Astrocyte of the spinal cord (primary cell): ENCODE measurements at places on chromosomes 7 and 10.

- peak; percentile 58 for DNase-seq
These were observed 77.8 kb upstream of the PDCD4 start for GRCh38 chr10:110793886-110794285.

DNA sequence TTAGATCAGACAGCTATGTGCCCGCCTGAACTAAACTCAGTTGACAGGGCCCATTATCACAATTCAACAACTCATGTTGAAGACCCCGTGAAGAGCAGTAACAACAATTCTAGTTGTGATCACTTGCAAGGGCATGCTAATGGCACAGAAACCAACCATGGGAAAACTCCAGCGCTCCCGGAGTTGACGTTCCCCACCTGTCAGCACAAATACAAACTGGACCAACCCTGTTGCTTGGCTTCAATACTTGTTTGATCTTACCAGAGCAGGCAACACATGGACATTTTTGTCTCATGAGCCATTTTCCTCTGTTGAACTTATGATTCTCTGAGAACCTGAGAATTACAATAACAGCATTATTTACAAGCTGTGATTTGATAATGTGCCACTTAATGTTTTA lies 119.0 kb upstream of the LANCL2 start:
- DNase-seq: peak; percentile 43

DNA sequence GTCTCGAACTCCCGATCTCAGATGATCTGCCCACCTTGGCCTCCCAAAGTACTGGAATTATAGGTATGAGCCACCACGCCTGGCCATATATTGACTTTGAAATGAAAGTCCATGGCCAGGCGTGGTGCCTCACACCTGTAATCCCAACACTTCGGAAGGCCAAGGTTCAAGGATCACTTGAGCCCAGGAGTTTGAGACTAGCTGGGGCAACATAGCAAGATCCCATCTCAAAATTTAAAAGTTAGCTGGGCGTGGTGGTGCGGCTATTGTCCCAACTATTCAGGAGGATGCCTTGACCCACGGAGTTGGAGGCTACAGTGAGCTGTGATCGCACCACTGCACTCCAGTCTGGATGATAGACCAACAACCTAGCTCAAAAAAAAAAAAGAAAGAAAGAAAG lies 6.0 kb upstream of the CCZ1 start:
- DNase-seq: no peak

GRCh38 chr10:73897693-73898092 lies 13.2 kb upstream of the PLAU start:
- DNase-seq: no peak

DNA sequence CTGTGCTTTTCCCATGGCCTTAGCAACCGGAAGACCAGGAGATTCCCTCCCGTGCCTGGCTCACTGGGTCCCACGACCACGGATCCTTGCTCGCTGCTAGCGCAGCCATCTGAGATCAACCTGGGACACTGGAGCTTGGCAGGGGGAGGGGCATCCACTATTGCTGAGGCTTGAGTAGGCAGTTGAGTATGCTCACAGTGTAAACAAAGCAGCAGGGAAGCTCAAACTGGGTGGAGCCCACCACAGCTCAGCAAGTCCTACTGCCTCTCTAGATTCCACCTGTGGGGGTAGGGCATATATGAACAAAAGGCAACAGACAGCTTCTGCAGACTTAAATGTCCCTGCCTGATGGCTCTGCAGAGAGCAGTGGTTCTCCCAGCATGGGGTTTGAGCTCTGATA lies 697.0 kb downstream of the SORCS1 start:
- DNase-seq: no peak

GRCh38 chr7:132154248-132154647 lies 422.0 kb downstream of the PLXNA4 start:
- no peak for DNase-seq

- peak; percentile 91 for DNase-seq
These were observed 102.5 kb downstream of the TRIL start for GRCh38 chr7:28855538-28856217.

DNA sequence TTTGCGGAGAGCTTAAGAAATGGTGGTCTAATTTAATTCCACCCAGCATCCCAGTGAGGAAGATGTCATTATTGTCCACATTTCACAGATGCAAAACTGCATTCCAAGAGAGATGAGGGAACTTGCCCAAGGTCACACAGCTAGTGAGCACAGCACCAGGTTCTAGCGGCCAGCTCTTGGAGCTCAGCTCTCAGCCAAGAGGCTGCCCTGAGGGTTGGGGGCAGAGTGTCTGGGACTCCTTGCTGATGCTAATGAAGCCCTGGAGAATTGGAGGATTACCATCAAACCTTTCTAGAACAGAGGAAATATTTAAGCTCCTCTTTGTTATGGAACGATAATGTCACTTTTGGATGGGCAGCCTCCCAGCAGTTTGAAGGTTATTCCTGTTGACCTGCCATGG lies 48.0 kb downstream of the PLPP4 start:
- no peak for DNase-seq

DNA sequence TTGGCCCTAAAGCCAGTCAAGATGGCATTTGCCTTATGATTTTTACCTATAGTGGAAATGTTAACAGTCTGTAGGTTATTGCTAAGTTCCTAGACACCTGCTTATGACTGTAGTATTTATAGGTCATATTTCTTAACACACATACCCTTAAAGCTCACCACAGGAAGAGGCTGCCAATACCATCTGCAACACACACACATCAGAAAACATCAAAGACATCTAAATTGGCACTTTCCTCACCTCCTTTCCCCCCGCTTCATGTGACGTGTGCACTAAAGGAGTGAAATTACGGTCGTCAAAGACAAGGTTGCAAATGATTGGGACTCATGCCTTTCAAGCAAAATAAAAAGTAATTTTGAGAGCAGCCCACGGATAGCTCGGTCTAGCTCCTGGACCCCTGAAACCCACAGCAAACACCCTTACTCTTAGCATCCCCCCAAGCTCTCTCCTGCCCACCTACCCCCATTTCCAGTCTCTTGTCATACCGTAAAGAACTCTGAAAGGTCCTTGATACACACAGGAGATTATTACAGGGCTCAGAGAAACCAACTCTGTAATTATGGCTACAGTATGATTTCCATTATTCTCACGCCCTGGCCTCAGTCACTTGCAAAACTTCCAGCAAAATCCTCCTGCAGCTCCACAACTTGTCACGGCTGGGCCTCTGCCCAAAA lies 90.5 kb downstream of the PLXNA4 start:
- no peak for DNase-seq

DNA sequence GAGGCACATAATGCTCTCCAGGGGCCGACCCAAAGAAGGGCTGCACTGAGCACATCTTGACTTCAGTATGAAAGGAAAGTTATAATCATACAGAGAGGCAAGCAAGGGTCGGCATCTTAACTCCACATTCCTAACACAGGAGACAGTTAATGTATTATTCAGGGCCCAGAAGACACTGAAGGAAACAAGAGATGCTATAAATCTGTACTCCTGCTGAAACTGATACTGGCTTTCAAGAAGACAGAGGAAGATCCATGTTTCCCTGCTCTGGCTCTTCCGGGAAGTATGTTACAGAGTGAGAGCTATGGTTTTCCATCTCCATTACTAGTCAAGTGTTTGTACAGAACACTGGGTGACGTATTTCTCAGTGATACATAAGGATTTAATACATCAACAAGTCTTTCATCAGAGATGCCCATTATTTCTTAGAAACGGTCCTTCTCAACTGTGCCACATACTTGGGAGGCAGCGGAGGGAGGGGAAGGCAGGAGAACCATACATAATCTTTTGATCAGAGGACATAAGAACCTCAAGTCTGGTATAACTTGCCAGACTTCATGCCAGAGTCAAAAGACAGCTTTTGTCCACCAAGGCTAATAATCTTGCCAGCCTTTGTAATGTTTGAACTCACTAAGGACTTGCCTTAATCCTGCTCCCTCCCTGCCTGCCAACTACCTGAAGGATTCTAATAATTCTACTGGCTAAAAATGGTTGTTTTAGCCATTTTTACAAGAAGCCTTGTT lies 58.1 kb downstream of the ENO4 start:
- no peak for DNase-seq

DNA sequence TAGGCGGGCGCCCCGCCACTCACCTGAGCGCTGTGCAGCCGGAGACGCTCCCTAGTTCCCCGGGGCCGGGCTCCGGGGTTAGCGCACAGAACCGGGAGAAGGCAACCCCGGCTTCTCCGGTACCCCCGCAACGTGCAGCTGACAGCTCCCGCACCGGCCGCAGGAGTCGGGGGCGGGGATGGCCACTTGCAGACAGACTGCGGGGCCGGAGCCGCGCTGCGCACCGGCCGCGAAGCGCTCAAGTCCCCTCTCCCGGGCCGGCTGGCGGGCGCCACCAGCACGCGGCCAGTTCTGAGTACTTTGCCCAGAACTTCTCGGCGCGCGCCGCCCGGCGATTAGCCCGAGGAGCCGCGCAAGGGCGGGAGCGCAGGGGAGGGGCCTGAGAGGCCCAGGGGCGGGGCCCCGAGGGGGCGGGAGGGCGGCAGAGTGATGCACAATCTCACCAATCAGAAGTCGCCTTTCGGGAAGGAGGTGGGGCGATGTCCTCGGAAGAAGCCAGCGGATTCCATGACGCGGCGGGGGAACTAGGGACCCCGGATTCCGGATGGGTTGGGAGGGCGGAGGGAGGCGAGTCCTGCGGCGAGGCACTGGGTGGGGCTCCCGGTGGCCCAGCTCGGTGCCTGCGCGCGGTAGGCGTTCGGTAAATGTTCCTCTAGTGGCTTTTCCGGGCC lies at the start of gene OSBPL3:
OSBPL3 (minus strand) TSS at position 316 of the 671 bp plus-strand sequence. CDS start 87,706 bp downstream, outside the sequence.
- DNase-seq: peak; percentile 97

- DNase-seq: no peak
These were observed 5.0 kb upstream of the ATP6V0E2 start for GRCh38 chr7:149868623-149869290.

- peak; percentile 3 for DNase-seq
These were observed 259.8 kb upstream of the SEMA3A start for GRCh38 chr7:84454174-84454959.

- peak; percentile 82 for DNase-seq
These were observed 1.4 kb upstream of the AKR1B15 start for GRCh38 chr7:134547397-134548054.

DNA sequence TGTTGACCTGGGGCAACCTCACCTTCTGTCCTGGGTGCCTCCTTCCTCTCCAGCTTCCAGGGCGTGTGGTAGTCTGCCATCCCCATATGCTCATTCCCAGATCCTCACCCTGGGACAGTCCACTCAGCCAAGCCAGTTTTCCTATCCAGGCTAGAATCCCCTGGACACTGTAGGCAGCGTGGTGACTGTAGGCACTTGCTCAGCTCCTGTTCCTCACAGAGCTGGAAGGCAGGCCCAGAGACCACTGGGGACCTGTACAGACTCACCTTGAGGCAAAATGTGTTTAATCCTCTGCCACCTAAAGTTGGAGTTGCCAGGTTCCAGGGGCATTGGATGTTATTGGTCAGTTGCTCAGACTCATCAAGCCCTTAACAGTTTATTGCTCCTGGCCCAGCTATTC lies 2.4 kb upstream of the GRID1 start:
- DNase-seq: no peak

- no peak for DNase-seq
These were observed 166.2 kb downstream of the SNX10 start for GRCh38 chr7:26457696-26458327.

DNA sequence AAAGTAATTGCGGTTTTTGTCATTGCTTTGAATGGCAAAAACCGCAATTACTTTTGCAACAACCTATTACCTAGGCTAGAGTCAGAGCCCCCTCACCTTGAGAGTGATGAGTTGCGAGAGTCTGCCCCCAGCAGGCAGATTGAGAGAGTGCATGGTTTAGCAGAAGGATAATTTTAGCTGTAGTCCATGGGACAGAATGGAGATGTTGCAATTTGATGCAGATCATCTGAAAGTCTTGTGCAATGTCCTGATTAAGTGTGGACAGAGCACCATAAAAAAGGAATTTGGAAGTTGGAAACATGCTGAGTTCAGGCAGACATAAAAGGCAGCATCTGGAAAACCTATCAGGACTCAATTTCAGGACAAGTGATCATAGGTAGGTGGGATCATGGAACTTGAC lies 48.7 kb downstream of the GPR141 start:
- no peak for DNase-seq

DNA sequence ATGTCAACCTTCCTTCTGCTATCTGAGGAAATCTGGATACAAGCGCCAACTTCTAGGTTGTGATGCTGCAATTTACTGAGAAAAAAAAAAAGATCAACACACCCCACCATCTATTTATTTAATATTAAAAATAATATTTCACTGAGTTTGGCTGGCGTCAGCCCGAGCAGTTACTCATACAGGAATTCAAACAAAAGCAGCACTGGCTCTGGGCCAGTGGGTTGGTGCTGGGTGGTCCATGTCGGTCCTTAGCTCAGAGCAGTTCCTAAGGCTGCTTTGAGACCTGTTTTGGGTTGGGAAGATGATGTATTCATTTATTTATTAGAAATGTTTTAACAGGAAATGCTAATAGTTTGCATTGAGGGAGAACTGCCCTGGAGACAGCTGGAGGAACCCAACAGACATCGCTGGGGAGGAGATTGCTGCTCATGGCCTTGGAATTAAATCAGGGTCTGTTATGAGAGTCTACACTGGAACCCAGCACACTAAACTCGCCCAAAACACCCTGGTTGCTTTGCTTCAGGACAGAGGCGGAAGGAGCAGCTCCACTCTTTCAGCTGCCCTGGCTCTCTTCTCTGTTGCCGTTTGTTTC lies 36.3 kb upstream of the GOT1 start:
- no peak for DNase-seq

GRCh38 chr7:65225422-65226006 lies 148.1 kb upstream of the ZNF92 start:
- DNase-seq: no peak

GRCh38 chr10:88477343-88478085 lies 105.6 kb downstream of the RNLS start:
- DNase-seq: no peak

DNA sequence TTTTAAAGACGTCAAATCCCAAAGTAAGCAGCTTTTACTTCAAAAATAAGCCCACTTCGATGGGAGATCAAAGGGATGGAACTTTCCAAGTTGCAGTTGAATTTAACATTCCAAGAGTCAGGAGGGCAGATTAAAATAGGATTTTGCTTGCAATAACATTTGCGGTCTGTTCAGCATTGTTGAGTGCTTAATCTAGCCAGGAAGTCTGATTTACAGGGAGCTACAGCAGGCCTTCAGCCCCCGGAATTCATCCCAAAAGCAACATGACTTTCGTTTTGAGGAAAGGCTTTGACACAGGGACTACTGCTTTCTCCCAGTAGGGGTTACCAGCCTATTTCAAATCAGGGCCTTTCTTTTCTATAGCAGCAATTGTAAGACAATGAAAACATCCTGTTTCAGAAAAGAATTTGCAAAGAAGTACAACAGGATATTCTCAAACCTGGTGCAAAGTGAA lies 279.6 kb upstream of the PITRM1 start:
- DNase-seq: peak; percentile 98

GRCh38 chr10:111084366-111085255 lies 7.8 kb downstream of the ADRA2A start:
- no peak for DNase-seq

- no peak for DNase-seq
These were observed 46.5 kb downstream of the DRGX start for GRCh38 chr10:49349390-49349789.

- peak; percentile 70 for DNase-seq
These were observed 184.8 kb downstream of the AUTS2 start for GRCh38 chr7:69782917-69783684.
